Chondrocyte (in vitro differentiated cells): ENCODE measurements at places on chromosomes 5 and 9. TPM values are rescaled to one million over a fixed set of nuclear protein-coding genes. Genes with fewer than 3 reads are reported as not detected.

DNA sequence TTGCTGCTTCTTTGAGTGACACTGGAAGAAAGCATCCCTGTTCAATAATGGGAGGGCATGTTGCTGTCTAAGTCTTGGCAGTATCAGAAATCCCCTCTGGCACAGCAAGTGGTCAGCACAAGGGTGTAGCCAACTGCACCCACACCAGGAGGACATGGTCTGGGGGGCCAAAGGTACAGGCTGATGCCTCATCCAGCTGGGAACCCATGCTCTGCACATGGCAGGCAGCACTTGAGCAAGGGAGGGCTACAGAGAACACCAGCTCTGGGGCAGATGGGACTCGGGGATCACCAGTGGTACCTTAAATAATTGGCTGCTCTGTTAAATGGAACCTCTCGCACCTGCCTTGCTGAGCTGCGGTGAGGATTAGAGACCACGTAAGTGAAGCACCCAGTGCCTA is 265.2 kb downstream of the SYK start:
- DNase-seq, result no peak
- no peak overlapping the region for H3K4me3 ChIP-seq
- H3K27me3 ChIP-seq, result no peaks in the 10 kb centered on the region

DNA sequence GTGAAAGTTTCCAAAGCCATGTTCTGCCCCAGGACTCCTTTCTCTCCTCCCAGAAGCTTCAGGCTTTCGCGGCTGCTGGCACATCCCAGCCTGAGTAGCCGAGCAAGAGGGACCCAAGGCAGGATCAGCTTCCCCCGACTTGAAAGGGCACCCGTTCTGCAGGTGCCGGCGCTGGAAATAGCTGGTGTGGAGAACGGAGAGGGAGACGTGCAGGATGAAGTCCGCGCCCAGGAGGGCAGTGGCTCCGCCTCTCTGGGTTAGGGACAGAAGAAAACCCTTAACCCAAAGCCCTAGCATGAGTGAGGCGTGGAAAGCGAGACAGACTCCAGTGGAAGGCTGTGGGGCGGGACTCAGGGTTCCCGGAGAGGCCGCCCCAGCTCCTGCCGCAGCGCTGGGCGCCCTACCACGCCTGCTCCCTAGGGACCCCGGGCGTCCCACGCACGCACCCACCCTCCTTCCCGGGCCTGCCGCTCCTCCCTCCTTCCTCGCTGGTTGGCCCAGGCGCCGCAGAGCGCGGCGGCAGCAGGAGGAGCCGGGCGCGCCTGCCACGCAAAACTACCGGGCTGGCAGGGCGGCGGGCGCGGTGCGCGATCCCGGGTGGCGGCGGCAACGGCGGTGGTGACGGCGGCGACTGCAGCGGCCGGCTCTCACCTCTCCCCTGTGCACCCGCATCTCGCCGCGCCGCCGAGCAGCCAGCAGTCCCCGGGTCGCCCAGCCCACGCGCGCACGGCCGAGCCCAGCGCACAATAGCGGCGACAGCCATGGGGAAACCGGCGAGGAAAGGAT is at the start of gene SLC1A1:
SLC1A1 (plus strand) TSS at position 550 of the 786 bp plus-strand sequence; CDS start at position 762, 212 bp downstream.
- H3K27ac ChIP-seq, result peak within 1 kb of the TSS; percentile 74
- H3K36me3 ChIP-seq, result no peaks in the 10 kb centered on the region

CDX1 gene
- total RNA-seq, result 0.44 to 0.57 TPM in 2 of 3 replicates, not detected in the other

GRCh38 chr5:58281189-58281588 is 178.7 kb downstream of the PLK2 start:
- no peak overlapping the region for H3K27ac ChIP-seq
- no peak for DNase-seq
- H3K36me3 ChIP-seq, result no peaks in the 10 kb centered on the region
- H3K4me3 ChIP-seq, result no peak overlapping the region

CARD9 gene
- total RNA-seq, result 0.22 to 2.4 TPM (median 1.9 TPM) in 3 replicates

DNA sequence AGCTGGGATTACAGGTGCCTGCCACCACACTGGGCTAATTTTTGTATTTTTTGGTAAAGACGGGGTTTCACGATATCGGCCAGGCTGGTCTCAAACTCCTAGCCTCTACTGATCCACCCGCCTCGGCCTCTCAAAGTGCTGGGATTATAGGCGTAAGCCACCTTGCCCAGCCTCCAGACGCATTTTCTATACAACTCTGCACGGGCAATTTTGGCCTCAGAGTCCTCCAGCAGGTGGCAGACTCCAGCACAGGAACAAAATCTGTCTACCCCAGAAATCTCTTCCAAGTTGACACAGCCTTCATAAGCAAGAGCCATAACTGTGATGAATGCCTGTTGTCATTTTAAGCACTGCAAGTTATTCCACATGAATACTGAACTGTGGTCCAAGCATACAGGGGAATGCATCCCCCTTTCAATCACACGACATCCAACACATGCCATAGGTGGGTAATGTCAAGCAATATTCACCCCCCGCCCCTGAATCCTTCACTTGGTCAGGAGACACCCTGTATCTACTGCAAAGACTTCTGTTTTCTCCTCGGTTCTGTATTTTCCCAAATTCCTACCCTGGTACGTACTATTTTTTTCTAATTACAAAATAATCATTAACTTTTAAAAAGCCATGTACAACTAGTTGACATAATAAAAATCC is 50.8 kb downstream of the ALDH7A1 start:
- no peak for DNase-seq
- peaks cover 13% of the 10 kb centered on the region for H3K36me3 ChIP-seq
- H3K4me1 ChIP-seq, result peaks cover under 1% of the 10 kb centered on the region
- no peaks in the 10 kb centered on the region for H3K27me3 ChIP-seq

DNA sequence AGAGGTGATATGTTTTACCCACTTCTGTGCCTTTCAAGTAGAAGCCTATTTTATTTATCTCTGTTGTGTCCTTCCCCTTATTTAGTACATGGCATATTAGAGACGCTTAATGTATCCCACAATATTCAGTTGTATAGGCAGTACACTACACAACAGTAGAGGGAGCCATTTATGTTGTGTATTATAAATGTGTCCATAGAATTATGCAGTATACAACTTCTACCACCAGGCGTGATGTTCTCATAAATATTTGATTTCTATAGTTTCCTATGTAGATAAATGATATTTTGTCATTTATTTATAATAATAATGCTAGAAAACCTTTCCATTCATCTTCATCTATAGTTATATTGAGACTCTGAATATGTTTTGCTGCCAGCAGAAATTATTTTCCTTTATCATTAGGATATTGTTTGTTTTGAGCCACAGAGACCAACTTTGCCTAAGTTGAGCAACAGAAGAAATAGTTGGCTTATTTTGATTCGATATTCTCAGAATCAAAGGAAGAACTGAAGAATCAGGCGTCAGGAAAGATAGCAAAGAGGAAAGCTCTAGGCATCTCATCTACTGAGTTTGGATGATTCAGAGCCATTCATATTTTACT is 81.7 kb downstream of the ADAMTS19 start:
- no peaks in the 10 kb centered on the region for H3K27me3 ChIP-seq
- DNase-seq, result no peak
- H3K4me3 ChIP-seq, result no peak overlapping the region
- H3K27ac ChIP-seq, result no peak overlapping the region

KLF9 gene
- 29.8 to 32.7 TPM (median 31.0 TPM) in 3 replicates for total RNA-seq

DNA sequence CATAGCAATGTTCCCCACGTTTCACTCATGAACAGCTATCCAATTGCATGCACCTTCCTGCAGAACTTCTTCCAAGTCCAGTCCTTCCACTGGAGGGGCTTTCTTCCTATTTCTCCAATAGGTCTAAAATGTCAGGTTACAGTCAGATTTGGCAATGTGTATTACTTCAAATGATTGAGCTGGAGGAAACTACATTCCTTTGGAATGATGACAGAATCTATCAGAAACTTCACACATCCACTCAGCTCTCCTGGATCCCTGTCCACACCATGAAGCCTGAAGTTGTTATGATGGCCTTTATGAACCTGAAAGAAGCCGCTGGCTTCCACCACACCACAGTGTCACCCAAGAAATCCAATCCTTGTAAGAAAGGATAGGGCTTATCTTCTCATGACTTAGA is 32.2 kb downstream of the FBXW2 start:
- no peak overlapping the region for H3K4me3 ChIP-seq
- H3K27ac ChIP-seq, result peak overlapping the region; percentile 45
- DNase-seq, result no peak
- peaks cover 24% of the 10 kb centered on the region for H3K4me1 ChIP-seq
- H3K36me3 ChIP-seq, result peaks cover 11% of the 10 kb centered on the region

- H3K36me3 ChIP-seq, result peaks cover 5% of the 10 kb centered on the region
- no peak overlapping the region for H3K27ac ChIP-seq
- no peaks in the 10 kb centered on the region for H3K4me1 ChIP-seq
- no peak overlapping the region for H3K4me3 ChIP-seq
These were observed 232.5 kb downstream of the PJA2 start for GRCh38 chr5:109177227-109177626.

GRCh38 chr9:74458832-74459231 is 38.3 kb upstream of the RORB start:
- DNase-seq, result no peak
- no peak overlapping the region for H3K4me3 ChIP-seq
- H3K36me3 ChIP-seq, result no peaks in the 10 kb centered on the region
- no peaks in the 10 kb centered on the region for H3K27me3 ChIP-seq
- H3K27ac ChIP-seq, result no peak overlapping the region
- H3K4me1 ChIP-seq, result no peaks in the 10 kb centered on the region

DNA sequence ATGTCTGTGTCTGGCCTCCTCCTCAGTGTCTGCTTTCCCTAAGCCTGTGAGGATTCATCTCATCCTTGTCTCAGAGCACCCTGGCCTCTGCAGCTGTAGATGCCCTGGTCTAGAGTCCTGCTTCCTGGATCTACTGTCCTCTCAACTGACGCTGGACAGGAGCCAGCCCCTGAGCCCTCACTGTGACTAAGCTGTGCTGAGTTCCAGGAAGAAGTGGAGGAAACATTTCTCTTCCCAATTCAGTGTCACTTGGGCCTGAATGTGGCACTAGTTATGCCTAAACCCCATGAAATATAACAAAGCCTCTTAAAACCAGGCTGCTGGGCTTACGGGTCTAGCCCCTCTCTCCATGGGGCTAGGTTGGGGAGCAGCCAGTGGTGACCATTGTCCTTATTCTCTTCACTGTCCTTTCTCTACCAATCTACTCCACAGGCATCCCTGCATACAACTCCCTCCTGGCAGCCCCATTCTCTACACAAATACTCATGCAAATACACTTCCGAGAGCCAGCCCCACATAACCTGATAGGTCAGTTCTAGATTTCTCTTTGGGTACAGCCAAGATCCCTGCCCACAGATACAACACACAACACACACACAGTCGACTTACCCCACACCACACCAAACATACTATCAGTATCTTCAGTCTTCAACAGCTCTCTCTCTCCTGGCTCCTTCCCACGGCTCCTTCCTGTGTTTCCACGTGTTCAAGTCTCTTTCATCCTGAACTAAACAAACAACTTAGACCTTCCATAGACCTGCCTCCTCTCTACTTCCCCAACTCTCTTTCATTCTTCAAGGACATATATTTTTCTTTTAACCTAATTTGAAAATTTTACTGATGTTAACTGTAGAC is 220.8 kb downstream of the SNX18 start:
- no peak for DNase-seq
- no peak overlapping the region for H3K4me3 ChIP-seq
- H3K27ac ChIP-seq, result no peak overlapping the region
- no peaks in the 10 kb centered on the region for H3K36me3 ChIP-seq
- H3K27me3 ChIP-seq, result no peaks in the 10 kb centered on the region

DNA sequence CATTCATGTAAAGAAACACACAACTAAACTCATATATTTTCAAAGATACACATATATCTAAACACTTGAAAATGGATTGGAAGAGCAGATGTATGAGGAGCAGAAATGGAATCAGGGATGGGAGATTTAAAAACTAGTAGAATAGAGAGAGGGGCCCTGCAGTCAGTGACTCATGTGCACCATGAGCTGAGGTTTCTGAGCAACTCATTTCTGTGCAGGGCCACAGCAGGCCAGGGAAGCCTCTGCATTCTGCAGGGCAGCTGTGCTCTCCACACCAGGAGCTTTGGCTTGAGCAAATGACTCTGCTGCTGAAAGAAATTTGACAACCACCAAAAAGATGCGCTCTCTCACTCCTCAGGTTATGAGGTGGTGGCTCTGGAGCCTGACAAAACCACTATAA is 27.1 kb downstream of the LHX6 start:
- H3K36me3 ChIP-seq, result no peaks in the 10 kb centered on the region
- peaks cover 28% of the 10 kb centered on the region for H3K4me1 ChIP-seq
- H3K27ac ChIP-seq, result no peak overlapping the region
- H3K4me3 ChIP-seq, result no peak overlapping the region
- peaks cover 23% of the 10 kb centered on the region for H3K27me3 ChIP-seq

GRCh38 chr5:157671592-157672330 is 428 bp downstream of the C5orf52 start:
- H3K27me3 ChIP-seq, result peaks cover 2% of the 10 kb centered on the region
- no peak for DNase-seq

MSX2 gene
- 2.2 to 25.5 TPM (median 2.3 TPM) in 3 replicates for total RNA-seq

GRCh38 chr5:1473746-1474145 is 28.5 kb upstream of the SLC6A3 start:
- H3K4me1 ChIP-seq, result no peaks in the 10 kb centered on the region
- no peak for DNase-seq
- H3K36me3 ChIP-seq, result peaks cover 24% of the 10 kb centered on the region

DOCK8 gene
- total RNA-seq, result 0.17 TPM in 1 of 3 replicates, not detected in the others

DNA sequence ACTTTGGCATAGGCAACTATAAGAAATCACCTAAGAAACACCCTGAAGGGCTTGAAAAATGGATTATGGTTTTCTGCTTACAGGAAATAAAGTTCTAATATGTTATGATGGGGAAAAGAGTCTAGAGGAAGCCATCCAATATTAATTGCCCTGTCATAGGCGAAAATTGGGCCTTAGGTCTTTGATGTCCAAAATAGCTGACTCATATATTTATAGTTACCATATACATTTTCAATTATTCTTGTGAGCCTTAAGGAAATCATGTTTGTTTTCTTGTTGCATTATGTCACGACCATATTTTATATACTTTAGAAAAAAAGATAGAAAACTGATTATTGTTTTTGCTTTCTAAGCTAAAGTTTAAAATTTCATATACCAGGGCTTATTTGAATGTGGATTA is 509.1 kb downstream of the CDH12 start:
- DNase-seq, result no peak
- no peak overlapping the region for H3K27ac ChIP-seq
